ENCODE measurements at places on chromosomes 2 and 18.

DNA sequence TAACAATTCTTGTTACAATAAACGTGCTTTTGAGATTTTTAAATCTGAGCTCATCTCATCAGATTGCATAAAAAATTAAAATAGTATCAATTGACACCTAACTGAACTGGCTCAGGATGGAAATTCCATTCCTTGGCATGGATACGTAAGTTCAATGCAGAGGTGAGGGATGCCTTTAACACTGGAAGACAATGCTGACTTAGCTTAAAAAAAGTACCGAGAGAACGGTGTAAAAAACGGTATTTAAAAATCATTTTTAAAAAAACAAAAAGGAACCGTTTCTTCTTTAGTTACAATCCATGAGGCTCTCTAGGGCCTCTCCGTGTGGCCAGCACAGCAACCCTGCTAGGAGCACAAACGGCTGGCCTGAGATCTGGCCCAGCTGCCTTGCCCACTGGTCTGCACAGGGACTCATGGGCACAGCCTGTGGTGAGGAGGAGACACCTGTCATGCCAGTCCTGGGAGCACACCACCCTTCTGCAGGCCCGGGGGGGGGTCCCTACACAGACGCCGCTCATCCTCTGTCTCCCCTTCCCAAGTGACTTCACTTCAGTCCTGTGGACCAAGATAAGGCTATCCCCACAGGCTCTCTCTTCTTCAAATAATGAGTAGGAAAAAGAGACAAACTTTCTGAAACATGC, 45.2 kb downstream of the FAM168B start:
- no peak for DNase-seq

GRCh38 chr2:129092956-129093355, 774.3 kb upstream of the HS6ST1 start:
- DNase-seq: no peak

GRCh38 chr2:200751786-200752185, 59.9 kb upstream of the BZW1 start:
- no peak for DNase-seq

DNA sequence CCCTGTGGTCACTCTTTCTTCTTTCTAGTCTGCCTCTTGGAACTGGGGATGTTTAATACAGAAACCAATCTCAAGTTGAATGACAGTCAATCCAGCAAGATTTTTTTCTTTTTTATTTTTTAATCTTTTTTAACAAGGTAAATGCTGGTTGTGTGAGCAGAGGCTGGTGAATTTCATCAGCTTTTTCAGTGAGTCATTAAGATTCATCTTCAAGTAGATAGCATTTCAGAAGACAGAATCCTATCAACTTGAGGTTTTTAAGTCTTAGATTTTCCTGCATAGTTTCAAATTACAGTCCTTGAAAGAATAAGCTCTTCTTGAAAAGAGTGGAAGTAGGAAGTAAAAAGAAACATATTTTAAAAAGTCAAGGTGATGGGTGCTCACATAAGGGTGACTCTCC, 12.4 kb downstream of the SLC8A1 start:
- no peak for DNase-seq

GRCh38 chr2:238515377-238515776, 88.7 kb downstream of the ASB1 start:
- no peak for DNase-seq

- no peak for DNase-seq
Measured at GRCh38 chr2:214450118-214450894, 39.5 kb downstream of the VWC2L start.

GRCh38 chr2:223065107-223065506, 13.1 kb downstream of the KCNE4 start:
- DNase-seq: no peak

GRCh38 chr2:47744074-47744473, 38.9 kb upstream of the MSH6 start:
- no peak for DNase-seq

DNA sequence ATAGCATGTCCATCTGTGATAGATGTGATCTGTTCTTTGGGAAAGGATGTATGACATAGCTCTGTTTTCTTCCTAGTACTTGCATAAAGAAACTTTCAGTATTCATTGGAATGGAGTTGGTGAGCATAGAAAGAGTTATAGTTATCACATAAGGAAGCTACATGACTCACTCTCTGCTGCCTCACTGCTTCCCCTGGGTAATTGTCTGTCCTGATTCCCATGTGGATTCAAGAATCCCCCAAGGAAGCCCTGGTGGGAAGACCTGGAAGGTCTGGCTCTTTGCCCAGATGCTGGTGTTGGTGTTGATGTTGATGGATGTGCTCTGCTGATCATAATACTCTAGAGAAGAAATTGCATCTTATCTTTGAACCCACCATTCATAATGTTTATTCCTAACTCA, 60.6 kb downstream of the PTPN4 start:
- no peak for DNase-seq

GRCh38 chr2:169768262-169768995, 30.2 kb upstream of the SSB start:
- no peak for DNase-seq

DNA sequence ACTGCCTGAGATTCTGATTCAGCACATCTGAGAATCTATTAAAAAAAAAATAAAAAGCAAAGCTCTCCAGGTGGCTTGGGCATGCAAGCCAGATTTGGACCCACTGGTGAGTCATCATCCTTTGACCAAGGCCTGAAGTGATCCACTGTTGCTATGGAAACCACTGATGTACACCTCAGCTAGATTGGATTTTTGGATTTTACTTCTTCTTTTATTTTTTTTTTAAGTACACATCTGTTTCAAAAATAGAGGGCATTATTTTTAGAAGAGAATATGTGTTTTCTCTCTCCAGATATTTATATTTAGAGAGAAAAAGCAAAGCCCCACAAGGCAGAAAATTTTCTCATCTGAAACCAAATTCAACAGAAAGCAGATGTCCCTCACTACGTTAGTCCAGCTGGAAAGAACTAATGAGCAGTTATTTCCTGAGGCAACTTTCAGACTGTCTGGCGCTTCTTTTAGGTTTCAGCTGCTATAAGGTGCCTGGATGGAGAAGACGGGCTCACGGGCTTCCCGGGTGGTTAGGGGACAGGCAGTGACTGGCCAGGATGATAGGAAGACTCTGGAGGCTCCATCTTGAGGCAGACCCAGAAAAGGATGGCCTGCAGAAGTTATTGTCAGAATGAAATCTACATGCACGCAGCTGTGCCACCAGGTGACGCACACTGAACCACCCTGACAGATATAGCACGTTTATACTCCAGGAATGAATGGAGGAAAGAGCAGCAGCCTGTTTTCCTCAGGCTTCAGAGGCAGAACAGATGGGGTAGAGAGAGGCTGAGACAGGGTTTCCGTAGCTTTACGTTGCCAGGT, 50.5 kb downstream of the MRPL35 start:
- no peak for DNase-seq

GRCh38 chr2:204645018-204645773, 99.9 kb downstream of the PARD3B start:
- DNase-seq: no peak

GRCh38 chr2:45691171-45691999, 39.9 kb downstream of the PRKCE start:
- DNase-seq: no peak

GRCh38 chr18:49833814-49834213, 20.5 kb upstream of the ACAA2 start:
- DNase-seq: no peak

GRCh38 chr2:105802587-105802986, 57.9 kb downstream of the NCK2 start:
- no peak for DNase-seq

GRCh38 chr2:238652771-238653157, 195.1 kb upstream of the TWIST2 start:
- no peak for DNase-seq

- DNase-seq: no peak
Measured at GRCh38 chr2:173058673-173059072, 17.0 kb upstream of the MAP3K20 start.

DNA sequence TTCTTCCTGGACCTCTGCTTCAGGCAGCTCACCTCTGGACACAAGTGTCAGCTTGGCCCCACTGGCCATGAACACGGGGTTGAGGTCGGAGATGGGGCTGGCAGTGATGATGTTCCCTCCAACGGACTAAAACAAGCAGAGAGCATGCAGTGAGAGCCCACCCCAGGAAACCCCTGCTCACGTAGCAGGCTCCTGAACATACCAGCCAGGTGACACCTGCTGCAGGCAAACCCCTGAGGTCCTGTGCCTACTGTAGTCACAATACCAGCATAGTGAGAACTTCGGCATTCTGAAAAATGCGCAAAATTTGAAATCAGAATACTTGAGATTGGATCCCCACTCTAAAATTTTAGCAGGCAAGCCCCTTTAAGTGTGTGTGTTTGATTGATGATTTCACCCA, 32.9 kb downstream of the XDH start:
- DNase-seq: no peak

DNA sequence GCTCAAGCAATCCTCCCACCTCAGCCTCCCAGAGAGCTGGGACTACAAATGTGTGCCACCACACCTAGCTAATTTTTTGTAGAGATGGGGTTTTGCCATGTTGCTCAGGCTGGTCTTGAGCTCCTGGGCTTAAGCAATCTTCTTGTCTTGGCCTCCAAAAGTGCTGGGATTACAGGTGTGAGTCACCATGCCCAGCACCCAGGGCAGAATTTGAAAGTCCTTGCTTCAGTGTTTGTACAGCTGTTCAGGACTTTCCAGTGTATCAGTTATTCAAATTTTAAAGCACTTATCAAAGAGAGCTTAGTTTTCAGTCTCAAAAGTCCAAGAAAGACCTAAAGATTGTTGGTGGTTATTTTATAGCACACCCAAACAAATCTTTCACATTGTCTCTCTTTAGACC, 43.6 kb upstream of the VPS54 start:
- DNase-seq: no peak

- DNase-seq: no peak
Measured at GRCh38 chr2:50133766-50134165, 898.2 kb downstream of the NRXN1 start.

DNA sequence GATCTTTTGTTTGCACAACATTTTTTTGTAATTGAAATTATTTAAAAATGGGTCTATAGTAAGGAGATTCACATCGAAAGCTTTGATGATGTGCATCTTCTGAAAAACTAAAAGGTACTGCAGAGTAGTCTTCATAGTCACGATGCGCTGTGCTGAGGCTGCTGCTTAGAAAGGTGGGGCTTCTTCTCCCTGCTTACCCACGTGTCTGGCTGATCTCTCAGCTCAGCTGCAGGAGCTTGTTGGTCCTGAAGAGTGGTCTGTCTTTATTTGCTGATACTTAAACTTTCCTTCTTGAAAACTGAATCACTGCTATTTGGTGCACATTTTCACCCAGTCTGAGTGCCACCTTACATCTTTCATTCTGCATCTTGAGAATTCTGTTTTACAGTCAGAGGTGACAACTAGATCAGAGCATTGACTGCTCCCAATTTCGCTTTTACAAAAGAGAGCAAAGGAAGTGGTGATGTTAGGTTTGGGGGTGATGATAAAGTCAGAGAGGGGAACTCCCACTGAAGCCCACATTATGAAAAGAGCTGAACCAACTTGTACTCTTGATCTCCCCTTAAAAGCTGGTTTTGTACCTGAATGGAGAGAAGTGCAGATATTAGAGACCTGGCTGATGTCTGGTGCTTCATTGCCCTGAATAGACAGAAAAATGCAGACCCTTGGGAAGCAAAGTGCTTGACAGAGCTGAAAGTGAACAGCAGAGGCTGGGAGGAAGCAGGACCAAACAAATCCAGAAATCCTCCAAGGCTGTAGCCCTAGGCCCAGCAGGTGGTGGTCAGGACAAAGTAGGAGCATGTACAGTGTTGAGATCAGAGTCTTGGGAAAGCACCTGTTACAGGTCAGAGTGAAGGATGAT, 984.5 kb downstream of the TSN start:
- DNase-seq: no peak

Data from D721Med (cell line).